Occipital lobe (tissue), 3 donors: ENCODE measurements at places on chromosomes 5 and 9. TPM values are rescaled to one million over a fixed set of nuclear protein-coding genes. Genes with fewer than 3 reads are reported as not detected.

Gene CBY3
- not detected for total RNA-seq

Gene GABRA1
- 18.2 TPM for total RNA-seq

Gene TLX3
- total RNA-seq: not detected

DNA sequence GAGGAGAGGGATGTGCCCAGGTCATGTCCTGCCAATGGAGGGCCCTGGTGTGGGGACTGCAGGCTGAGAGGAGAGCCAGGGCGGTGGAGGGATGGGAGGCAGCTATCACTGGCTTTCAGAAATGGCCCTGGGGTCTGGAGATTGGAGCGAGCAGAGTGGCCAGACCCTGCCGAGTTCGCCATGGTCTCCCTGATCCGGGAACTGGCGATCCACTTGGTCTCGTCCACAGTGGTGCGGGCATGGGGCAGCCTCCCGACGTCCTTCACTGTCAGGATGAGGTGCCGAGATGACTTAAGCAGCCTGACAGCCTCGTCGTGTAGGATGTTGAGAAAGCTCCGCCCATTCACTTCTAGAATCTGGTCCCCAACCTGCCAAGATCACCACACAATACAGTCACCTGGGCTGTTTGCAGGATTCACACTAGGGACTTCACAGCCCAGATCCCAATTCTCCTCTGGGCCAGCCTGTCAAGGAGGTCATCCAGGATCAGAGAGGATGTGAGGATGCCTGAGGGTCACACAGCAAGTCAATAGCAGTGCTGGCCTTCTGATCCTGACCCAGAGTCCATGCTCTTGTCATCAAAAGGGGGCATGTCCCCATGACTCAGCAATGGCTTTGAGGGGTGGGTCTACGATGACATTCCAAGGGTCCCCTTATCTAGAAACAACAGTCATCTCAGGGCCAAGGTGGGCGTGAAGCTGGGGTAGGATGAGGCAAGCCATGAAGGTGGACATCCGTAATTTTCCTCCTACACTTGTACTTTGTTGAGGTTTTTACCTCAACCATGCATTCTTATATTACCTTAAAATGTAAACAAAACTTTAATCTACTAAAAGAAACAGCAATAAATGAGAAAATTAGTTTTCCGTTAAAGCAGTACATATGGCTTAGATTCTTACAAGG is 38.5 kb upstream of the AKNA start:
- no peak for DNase-seq

DNA sequence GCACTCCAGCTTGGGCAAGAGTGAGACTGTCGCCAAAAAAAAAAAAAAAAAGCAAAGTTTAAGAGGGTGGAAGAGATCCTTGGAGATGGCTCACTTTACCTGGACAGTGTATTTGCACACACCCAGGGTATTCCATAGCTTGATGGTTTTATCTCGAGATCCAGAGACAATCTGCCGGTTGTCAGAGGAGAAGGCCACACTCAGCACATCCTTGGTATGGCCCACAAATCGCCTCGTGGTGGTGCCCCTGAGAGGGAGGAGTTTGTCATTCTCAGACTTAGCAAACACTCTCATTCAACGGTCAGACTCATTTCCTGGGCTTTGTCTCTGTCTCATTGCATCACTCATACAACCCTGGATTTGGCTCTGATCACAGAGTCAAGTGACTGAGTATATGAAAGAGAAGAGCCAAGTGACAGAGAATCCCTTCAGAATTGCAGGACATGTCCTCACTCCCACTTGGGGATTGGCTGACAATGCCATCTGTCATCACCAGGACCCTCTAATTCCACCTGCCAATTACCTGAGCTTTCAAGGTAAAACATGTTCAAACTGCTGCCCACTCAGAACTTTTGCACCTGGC is 2.2 kb downstream of the RACK1 start:
- DNase-seq: no peak

DNA sequence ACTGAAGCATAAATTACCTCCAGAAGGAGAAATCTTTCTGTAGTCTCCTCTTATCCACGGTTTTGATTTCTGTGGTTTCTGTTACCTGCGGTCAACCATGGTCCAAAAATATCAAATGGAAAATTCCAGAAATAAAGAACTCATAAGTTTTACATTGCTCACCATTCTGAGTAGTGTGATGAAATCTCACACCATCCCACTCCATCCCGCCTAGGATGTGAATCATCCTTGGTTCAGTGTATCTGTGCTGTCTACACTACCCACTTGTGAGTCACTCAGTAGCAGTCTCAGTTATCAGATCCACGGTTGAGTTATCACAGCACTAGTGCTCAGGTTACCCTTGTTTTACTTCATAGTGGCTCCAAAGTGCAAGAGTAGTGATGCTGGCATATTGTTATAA is 371.2 kb downstream of the NFIB start:
- peak; percentile 13 for DNase-seq

Gene OGN
- total RNA-seq: 15.1 TPM

Gene COL5A1
- 4.5 TPM for total RNA-seq

GRCh38 chr5:40717281-40717680 is 37.6 kb downstream of the PTGER4 start:
- DNase-seq: no peak

DNA sequence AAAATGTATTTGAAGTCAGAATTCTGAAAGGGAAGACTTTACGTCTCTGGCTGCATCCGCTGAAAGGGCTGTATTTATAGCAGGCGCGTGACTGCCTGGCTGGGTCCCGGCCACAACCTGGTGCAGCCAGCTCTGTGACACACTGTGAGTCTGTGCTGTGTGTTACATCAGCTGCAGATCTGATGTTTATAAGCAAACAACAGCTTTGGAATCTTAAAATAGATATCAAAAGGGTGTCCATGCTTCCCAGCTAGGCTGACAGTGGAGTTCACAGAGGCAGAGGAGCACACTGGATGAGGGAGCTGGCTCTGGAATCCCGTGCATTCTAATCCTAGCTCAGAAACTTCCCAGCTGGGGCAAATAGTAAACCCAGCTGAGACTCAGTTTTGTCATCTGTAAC is 433.4 kb upstream of the BRINP1 start:
- peak; percentile 56 for DNase-seq

DNA sequence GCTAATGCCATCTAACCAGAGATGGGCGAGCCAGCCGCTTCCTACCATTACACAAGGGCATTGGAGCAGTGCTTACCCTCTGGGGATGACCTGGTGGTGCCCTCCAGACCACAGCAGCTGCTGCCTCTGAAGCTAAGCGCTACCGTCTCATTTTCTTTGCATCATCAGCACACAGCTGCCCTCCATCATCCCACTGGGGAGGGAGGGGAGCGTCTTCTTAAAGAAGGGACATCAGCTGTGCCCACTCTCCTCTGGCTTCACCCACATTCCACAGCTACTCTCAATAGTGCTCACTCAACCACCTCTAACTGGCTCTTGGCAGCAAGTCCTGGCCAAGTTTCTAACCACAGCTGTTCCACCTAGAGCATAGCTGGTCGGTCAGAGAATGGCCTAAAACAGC is 503.4 kb downstream of the NFIB start:
- DNase-seq: no peak

Gene WNT8A
- not detected for total RNA-seq

DNA sequence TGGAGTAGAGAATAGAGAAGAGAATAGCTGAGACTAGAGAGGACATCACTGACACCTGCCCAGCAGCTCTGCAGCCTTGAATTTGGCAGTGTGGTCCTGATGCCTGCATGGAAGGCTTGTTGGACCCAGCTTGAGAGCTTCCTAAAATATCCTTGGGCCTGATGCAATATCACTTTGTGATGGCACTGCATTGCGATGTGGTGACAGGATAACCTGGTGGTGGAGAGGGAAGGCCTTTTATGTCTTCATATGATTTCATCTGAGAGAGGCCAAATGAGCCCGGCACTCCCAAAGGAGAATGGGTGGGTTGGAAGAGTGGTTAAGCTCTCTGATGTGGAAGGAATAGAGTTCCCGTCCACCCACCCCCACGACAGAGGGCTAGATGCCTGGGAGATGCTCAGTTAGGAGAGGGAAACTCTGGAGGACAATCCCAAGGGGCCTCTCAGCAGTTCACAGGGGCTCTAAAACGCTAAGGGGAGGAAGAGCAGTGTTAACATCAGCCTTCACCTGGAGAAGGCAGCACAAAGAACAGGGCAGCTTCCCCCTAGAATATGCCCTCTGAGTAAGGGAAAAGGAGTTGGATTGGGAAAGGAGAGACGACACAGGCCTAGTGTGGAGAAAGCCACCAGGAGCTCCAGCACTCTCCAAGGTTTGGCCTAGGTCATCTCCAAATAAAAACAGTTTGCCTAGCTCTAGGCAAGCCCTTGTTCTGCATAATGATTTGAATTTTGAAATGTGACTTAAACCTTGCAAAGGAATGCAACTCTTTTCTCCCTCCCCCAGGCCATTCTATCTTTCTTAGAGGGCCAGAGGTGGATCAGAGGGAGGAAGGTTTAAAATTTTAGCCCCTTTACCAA is 99.8 kb upstream of the SSBP2 start:
- DNase-seq: no peak

Gene ST8SIA4
- 47.6 TPM for total RNA-seq

GRCh38 chr9:106072421-106072820 is 378.1 kb downstream of the TMEM38B start:
- no peak for DNase-seq

Gene CDH12
- total RNA-seq: 38.4 TPM

- no peak for DNase-seq
These were observed 17.4 kb upstream of the RARS1 start for GRCh38 chr5:168468836-168469235.

GRCh38 chr9:125525921-125526631 is 180.9 kb downstream of the MAPKAP1 start:
- no peak for DNase-seq
